ENCODE measurements at places on chromosomes 7 and 10.

DNA sequence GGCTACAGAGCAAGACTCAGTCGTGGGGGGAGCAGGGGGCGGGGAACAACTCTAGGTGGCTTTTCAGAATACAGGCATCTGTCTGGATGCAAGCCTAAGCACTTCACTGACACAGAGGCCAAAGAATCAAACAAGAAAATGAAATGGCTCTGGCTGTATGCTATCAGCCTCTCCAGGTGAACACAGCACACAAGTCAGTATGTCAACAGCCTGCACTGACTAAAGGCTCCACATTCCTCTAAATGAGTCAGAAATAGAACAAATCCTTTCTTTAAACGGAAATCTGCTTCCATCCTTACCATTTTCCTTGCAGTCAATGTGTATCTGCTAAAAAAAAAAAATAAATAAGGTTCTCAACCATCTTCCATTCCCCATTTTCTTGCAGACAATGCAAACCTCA, 88.3 kb downstream of the ARMH3 start:
- DNase-seq = no peak

DNA sequence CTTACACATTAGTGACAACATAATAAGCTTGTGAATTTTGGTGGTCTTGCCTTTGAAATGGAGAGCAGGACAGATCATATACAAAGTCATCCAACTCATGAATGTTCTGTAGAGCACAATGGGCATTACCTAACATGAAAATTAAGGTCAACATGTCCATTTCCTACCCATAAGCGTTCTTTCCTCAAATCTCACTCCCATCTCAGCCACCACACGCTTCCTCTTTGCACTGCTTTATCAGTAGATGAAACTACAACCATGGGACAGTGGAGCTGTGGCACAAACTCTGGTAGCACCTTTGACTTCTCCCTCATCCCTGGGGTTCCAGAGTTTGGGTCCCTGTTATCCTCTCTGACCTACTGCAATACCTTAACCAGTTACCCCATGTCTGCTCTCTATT, 2.2 kb downstream of the PON2 start:
- no peak for DNase-seq

DNA sequence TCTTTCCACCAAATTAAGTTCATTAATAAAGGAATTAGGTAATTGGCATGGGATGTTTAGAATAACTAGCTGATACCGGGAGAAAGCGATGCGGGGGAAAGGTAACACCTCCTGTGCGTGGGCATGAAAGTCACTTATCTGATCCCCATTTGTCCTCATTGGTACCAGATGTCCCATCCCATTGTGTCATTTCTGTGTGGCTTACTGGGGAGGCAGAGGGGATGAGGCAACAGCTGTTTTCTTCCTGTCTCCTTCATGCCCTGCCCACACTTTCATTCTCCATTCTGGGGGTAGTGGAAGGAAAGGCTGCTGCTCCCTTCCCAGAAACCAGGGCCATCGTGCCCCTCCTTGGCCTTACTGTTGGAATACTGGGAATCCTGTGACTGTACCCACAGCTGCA, 27.1 kb downstream of the EEPD1 start:
- no peak for DNase-seq

DNA sequence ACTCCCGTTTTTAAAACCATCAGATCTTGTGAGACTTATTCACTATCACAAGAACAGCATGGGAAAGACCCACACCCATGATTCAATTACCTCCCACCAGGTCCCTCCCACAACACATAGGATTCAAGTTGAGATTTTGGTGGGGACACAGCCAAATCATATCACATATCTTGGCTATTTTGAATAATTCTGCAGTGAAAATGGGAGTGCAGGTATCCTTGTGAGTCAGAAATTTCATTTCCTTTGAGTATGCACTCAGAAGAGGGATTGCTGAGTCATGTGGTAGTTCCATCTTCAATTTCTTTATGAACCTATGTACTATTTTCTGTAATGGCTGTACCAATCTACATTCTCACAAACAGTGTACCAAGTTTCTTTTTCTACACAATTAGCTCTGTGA, 125.8 kb downstream of the ANKRD7 start:
- no peak for DNase-seq

DNA sequence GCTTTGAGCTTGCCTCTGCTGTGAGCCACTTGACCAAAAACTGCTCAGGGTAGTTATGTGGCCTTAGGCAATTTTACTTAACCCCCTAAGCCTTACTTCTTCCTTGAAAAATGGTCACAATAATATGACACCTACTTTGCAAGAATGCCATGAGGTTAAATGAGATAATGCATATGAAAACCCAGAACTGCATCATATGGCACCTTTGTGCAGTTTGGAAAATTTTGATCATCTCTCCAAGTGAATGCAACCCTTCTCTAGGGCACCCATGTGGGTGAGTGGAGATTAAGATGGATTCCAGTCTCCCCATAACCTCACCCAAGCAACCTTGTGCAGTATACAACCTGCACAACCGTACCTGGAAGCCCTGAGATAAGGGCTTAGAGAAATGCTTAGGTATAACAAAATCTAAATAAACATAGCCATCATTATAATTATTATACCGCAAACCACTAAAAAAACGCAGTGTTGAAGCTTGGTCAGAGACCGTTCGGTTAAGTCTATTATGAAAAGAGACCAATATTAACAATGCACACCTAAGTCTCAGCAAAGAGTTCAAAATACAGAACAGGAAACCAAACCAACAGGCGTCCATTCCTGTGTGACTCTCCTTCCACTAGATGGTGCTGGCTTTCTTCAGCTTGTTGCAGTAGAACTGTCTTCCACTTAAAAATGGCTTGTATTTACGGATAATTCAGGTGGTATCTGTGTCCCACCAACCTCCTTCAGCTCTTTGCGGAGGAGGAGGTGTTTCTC, 21.0 kb upstream of the ASB15 start:
- DNase-seq = no peak

- no peak for DNase-seq
Measured at GRCh38 chr10:95413588-95413987, 122.8 kb upstream of the PDLIM1 start.

DNA sequence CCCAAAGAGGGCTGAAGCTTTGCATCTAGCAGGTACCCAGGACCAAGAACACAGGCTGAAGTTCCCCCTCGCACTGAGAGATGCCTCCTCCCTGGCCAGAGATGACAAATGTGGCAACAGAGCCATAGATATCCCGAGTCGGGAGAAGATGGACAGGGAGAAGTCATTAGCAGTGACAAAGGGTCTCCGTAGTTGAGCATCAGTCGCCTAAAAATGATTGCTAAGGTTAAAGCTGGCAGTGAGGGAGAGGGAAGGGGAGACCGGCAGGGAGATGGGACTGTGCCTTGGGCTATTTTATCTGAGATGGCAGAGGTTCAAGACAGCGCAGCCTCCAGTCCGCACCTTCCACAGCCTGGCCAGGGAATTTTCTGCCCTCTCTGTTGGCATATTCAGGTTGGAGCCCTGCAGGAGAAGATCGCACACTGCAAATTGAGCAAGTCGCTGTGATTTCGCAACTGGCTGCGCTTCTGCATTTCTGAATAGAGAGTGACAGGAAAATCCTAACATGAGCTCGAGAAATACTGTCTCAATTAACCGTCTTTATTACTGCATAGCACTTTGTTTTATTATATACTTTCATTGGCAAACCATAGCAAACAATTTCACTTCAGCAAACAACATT, 238.9 kb upstream of the GPR26 start:
- no peak for DNase-seq
